ENCODE measurements at places on chromosomes 7 and 10.

DNA sequence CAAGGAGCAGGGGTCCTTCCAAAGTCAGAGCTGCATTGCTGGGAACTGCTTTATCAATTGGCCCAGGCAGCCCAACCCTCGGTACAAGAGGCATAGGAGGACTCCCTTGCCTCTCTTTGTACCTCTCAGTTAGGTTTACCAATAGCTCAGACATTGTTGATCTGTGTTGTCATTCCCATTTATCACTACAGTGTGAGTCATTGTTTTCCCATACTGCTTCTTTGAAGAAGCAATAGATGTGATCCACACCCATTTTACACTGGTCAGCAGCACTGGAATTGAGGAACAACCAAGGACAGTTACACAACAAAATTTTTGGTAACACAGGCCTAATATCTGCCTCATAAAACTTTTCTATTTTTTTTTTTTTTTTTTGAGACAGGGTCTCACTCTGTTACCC, 307.2 kb downstream of the SNX13 start:
- DNase-seq: no peak

DNA sequence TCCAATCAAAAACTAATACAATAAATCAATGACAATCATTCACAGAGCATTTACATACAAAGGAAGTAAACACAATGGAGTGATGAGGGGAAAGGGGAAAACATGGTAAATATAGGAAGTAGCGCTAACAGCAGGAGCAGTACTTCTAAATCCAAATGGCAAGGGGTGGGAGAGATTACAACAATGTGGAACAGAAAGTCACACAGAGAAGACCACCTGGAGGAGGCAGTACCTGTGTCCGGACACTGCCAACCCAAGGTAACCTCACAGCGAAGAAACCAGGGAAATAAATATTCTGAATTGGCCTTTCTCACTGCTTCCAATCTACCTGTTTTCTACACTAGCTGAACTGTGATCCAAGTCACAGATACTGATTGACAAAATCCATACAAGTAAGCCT, 58.2 kb downstream of the ABI1 start:
- DNase-seq: no peak

GRCh38 chr10:85175635-85176034, 847.2 kb downstream of the CCSER2 start:
- DNase-seq: peak; percentile 2

DNA sequence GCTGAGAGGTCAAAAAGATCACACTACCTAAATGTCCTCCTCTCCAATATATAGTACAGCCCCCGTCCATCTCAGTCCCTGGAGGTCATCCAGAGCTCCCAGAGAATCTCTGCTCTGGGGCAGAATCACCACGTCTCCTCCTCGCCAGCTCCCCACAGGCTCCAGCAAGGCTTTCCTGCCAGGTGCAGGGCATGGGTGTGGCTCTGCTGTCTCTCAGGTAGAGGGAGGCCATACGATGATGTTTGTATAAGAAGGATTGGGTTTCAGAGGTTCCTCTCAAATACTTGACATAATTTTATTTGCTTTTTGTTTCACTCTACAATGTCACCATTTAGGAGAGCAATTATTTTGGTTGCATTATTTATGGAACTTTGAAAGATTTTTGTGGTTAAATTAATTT, 98.3 kb upstream of the PRSS58 start:
- no peak for DNase-seq

DNA sequence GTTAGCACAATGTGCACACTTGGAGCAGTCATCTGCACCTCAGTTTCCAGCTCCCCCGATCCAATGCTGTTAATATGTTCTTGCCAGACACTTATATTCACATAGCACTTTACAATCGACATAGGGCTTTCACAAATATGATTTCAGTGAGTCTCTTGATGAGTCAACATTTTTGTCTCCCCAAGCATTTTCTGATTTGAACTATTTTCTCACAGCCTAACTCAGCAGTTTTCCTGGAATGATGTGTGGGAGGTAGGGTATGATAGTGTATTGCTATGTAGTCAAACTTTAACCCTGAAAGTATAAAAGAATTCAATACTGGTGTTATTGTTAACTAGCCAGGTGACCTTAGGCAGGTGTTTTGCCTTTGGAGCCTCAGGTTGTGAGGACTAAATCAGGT, 82.5 kb upstream of the LRGUK start:
- no peak for DNase-seq

GRCh38 chr7:86923527-86923926, 135.9 kb downstream of the ELAPOR2 start:
- no peak for DNase-seq

DNA sequence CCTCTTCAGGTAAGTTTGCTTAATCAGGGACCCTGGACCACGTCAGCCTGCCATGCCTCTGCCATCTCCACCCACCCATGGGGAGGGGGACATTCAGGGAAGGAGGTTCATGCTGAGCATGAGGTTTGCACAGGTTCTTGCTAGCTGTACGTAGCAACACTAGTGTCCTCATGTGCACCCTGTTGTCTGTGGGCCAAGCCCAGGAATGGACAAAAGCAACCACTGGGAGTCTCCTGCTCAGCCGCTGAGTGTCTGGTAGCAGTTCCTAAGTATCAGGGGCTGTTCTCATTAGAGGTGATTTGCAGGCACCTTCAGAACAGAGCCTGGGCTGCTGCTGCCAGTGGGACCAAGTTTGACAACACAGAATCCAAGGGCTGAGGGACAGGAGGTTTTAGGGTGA, 17.9 kb downstream of the CASP7 start:
- DNase-seq: no peak

- DNase-seq: no peak
Measured at GRCh38 chr10:71214641-71215559, 2.5 kb downstream of the UNC5B start.

- DNase-seq: peak; percentile 52
Measured at GRCh38 chr7:29146057-29146706, at the start of gene CPVL. Gene CPVL (minus strand): TSS chr7:29146537. CDS start chr7:29121061, 25,476 bp downstream.

- no peak for DNase-seq
Measured at GRCh38 chr7:2350861-2351260, 3.8 kb upstream of the EIF3B start.

DNA sequence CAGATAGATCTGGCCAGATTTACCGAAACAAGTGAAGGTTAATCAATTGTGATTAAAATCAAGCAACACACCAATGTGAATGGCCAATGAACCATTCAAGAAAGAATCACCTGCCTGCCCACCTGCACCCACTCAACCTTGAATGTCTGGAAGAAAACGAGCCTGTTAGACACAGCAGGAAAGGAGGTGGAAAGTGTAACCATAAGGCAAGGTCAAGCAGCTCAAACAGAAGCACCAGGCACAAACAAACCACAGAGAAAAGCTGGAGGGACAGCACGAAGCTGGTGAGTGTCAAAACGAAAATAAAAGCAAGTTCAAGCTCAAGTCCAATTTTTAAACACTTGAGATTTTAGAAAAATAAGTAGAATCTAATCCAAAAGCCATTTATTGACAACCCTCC, 64.9 kb downstream of the STEAP1B start:
- DNase-seq: no peak

DNA sequence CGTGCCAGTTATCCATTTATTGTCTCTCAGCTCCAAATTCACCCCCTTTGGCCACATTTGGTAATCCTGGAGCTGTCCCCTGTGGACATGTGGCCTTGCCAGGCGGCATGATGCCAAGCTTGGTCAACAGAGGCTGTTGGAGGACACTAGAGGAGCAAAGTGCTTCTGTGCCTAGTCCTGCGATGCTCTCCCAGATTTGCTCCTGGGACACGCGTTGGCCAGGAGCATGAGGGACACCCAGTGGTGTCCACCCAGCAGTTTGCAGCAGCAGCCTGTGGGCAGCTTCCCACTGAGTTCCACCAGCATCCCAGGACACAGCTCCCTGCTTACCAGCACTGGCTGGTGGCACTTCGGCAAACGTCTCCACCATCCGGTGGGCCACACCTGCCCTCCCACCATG, 55.5 kb upstream of the STEAP1B start:
- DNase-seq: no peak

DNA sequence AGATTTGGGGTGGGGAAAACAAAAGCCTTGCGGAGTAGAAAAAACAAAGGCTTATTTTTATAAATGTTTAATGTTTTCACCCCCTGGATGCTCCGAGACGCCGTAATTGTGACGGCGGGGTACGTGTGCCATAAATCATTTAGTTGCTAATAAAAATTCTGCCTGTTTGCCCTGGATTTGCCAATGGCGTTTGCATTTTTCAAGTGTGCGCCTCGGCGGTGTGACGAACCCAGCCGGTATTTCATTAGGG, 2.5 kb upstream of the TNRC18 start:
- no peak for DNase-seq

GRCh38 chr7:102421706-102422240, 11.6 kb upstream of the ORAI2 start:
- no peak for DNase-seq

DNA sequence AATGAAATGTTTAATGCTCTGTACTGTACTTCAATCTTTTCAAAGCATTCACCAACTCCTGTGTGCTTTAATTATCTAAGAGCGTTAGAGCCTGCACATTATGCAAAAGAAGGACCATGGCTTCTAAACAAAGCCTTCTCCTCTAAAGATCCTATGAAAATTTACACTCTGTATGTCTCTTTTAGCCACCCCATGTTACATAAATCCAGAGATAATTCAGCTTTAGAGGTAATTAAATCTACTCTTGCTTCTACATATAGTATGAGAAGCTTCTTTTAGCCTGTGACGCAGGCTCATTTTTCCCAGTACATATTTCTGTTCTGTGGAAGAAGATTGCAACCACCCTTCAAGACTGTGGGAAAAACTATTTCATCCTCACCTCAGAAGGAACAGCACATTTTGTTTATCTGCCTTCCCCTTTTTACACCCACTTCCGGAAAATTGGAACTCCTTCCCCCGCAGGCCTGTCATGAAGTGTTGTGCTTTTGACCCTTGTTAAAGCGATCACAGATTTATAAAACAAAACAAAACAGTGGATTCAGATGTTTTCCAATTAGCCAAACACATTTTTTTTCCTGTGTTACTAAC, 8.1 kb upstream of the TAS2R16 start:
- DNase-seq: no peak

DNA sequence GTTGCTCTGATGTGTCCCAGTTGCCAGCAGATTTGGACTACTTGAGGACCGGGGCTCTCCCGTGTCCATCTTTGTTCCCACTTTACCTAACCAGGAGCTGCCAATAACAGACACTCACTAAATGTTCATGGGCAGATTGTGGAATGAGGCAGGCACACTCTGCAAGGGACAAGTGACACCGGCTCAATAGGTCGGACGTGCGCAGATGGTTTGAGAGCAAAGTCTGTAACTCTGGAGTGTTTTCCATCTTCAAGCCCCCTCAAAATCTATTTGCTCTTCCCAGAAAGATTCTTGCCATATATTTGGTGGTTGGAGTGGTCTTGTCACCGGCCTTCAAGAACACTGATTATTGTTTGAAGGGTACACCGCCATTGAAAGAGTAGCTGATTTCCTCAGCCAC, 47.2 kb downstream of the THNSL1 start:
- no peak for DNase-seq

DNA sequence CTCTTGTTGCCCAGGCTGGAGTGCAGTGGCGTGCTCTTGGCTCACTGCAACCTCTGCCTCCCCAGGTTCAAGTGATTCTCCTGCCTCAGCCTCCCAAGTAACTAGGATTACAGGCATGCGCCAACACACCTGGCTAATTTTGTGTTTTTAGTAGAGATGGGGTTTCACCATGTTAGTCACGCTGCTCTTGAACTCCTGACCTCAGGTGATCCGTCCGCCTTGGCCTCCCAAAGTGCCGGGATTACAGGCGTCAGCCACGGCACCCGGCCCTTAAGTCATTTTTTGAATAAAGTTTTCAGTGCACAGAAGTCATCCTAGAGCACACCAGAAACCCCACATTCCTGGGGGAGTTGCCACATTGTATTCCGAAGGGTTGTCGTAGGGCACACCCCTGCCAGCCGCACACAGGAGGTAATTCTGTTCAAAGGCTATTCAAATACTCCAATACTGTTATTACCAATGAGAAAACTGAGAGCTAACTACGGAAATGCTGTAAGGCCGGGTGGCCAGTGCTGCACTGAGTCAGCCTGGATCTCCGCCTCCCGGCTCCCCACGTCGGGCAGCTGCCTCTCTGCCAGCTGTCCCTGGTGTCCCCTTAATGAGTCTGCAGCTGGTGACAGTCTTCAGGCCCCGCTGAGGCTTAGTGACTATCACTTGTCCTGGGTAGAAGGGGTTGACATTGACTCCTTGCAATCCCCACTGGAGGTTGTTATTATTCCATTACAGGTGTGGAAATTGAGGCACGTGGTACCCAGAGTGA, 8.6 kb upstream of the RFC2 start:
- DNase-seq: peak; percentile 79

GRCh38 chr7:100089458-100090196, 858 bp downstream of the COPS6 start:
- no peak for DNase-seq

DNA sequence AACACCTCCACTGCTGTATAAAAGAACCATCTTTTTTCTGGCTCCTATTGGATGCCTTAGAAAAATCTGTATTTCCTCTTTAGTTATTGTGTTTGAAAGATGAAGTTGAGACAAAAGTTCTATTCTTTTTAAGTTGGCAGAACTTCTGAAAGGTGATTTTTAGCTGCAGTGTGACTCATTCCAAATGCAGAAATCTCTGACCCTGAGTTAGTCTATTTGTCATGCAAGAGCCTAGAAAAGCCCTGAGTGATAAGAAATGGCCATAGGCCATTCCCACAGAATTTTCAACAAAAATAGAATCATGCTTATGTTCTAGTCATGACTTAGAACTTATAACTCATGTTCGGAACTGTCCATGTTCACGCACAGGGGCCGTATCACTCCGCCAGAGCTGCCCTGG, 89.1 kb downstream of the EGFR start:
- no peak for DNase-seq

GRCh38 chr10:128116851-128117615, 9.2 kb downstream of the MKI67 start:
- no peak for DNase-seq

GRCh38 chr10:128713874-128714570, 587.8 kb upstream of the MKI67 start:
- DNase-seq: no peak

DNA sequence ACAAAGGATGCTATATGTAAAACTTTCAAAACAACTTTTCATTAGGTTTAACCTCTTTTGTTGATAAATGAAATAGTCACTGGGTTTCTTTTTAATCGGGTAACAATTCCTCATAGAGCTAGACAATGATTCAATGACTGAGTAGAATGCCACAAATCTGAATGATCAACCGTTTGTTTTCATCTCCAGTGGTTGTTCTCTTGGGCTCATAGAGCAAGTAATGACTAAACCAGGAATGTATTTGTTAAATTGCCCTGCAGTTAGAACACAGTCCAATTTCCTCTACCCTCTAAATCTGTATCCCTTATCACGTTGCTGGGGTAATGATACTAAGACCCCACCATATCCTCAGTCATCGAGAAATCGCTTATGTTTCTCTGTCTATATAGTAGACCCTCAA, 40.0 kb downstream of the CNNM1 start:
- no peak for DNase-seq
